Stimulated activated CD4-positive, alpha-beta T cell treated with anti-CD3 and anti-CD28 coated beads, Interleukin-15, amount 100 ng/mL, for 1 hour (primary cell): ENCODE measurements at places on chromosomes 5 and 9.

DNA sequence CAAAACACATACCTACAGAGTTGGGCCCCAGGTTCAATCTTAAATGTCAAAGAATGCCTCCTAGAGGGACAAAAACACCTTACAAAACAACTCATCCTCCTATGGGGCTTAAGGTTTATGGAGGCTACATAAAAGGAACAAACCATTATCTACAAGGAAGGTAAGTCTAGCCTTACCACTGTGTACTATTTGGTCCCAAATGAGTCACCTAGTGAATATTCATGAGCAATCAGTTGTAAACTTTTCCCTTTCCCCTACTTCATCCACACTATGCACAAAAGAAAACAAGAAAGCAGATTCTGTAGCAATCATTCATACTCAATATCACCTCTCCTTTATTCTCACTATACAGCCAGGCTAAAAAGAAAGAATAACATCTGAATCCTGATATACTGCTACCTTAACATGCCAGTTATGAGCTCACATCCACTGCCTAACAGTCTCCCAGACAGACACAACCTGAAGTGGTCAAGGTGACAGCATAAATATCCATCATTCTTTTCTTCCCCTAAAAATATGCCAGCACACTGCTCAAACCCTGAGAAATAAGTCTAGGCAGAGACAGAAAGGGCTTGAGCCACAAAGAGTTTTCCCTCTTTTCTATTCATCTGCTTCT, 6.2 kb downstream of the OXCT1 start:
- DNase-seq = no peak

GRCh38 chr5:143614831-143615230, 197.1 kb upstream of the HMHB1 start:
- no peak for DNase-seq

GRCh38 chr5:142098931-142099330, 9.6 kb upstream of the NDFIP1 start:
- DNase-seq = no peak

- DNase-seq = no peak
These were observed 14.3 kb upstream of the MGAT1 start for GRCh38 chr5:180816608-180817534.

GRCh38 chr9:33374634-33375237, 27.6 kb downstream of the AQP7 start:
- DNase-seq = peak; percentile 24

- no peak for DNase-seq
These were observed 1708.8 kb upstream of the C9orf72 start for GRCh38 chr9:29282121-29282520.

DNA sequence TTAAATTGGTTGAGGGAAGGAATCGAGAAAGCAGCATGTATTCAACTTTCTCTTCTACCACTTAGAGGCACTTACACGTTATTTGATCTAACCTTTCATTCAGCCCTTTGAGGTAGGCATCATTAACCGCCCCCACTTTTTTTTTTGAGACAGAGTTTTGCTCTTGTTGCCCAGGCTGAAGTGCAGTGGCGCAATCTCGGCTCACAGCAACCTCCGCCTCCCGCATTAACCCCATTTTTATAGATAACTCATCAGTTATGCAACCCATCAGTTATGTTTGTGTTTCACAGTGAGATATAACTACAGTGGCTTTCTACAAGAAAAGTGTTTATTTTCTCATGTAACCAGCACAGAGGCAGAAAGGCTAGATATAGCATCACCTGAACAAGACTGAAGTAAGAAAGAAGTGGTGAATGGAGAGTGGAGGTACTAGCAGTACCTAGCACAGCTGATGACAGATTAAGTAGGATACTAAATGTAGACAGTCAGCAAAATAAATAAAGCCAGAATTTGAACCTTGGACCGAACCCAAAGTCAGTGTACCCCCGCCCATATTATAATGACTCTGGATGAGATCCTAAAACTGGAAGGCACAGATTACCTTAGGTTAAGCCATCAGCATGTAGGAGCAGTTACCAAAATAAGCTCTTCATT, 91.2 kb downstream of the PJA2 start:
- DNase-seq = no peak

- no peak for DNase-seq
These were observed 89.3 kb upstream of the DMRT1 start for GRCh38 chr9:752201-752600.

DNA sequence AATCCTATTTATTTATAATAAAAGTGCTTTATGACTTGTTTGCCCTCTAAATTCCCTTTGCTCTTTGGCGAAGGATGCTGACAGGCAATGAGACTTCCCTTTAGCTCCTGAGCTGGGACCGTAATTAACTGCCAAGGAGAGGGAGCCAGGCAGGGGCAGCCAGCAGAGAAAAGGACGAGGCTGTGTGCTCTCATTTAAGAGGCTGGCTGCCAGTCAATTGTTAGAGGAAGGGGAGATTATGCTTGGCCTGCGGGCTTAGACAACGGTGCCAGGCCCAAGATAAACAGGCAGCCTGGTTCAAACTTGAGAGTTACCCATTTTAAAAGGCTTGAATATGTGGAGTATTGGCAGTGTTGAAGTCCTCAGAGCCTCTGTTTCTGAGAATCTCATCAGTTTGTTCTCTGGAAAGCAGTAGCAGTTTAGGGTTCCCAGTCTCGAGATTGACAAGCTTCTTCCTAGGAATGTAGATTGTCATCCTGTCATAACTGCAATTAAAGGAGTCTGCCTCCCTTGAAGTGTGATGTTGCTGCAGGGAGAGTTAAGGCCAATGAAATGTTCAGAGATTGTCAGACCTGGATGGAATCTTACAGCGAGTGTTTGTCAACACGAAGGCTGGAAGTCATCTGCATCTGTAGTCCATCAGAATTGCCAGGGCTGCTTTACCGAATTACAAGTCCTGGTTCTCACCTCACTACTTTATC, 113.2 kb downstream of the JAKMIP2 start:
- DNase-seq = no peak

GRCh38 chr5:68222310-68222709, 6.8 kb downstream of the PIK3R1 start:
- no peak for DNase-seq

DNA sequence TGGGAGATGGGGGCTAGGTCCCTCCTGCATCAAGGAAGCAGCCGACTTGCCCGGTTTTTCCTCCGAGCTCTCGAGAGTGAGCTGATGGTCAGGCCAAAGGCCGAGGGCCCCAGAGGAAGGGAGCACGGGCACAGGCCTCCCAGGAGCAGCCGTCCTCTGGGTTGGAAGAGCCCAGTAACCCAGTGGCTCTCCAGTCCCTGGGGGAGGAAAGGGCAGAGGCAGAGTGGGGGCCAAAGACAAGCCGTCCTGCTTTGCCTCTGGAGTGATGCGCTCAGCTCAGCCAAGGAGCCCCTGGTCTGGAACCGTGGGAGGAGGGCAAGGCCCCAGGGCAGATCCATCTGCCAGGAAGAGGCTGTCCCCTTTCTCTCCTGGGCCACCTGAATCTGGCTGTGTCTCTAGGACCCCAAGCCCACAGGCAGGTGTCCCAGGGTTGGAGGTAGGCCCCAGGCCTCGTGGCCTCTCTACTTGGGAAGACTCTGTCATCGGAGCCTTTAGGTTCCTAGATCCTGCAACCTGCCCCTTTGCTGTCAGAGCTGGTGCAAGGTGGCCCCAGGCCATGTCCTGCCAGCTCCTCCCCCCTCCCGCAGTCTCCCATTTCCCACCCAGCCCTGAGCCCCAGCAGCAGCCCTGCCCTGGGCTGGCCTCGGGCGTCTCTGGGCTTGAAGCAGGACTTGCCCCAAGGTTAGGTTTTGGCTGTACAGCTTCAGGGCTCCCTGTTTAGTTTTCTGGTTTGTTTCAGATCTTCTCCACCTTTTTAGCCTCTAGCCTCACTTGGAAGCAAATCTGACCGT, 224.1 kb downstream of the CACNA1B start:
- no peak for DNase-seq

GRCh38 chr5:73067213-73067612, 53.2 kb upstream of the TMEM171 start:
- no peak for DNase-seq

- DNase-seq = no peak
These were observed 40.3 kb downstream of the ADAM19 start for GRCh38 chr5:157535042-157535865.

DNA sequence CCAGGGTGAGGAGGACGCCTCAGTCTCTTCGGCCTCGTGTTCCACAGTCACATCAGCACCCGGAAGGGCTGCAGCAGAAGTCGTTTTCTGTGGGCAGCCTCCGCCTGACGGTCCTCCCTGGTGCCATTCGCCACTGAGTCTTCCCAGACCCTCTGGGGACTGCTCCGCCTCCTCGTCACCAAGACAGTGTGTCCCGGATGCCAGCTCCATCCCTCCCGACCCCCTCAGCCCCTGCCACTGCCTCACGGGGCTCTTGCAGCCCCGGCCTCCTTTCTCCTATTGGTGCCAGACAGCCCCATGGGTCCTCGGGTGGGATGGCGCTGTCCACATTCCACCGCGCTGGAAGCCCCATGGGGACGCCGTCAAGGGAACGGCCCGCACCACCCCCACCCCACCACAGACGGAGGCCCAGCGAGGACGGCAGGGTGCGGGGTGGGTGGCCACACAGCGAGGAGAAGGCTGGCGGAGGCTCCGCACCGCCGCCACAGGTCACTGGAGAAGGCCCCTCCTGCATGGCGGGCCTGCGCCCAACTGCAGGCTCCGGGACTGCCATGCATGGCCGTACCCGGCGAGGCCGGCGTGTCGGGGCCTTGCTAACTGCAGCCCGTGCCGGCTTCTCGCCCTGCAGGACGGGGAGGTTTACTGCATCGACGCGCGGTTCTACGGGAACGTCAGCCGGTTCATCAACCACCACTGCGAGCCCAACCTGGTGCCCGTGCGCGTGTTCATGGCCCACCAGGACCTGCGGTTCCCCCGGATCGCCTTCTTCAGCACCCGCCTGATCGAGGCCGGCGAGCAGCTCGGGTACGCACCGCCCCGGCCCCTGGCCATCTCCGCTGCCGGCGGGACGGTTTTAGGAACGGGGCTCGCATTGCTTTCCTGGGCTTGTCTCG, 43.6 kb upstream of the CACNA1B start:
- DNase-seq = no peak

DNA sequence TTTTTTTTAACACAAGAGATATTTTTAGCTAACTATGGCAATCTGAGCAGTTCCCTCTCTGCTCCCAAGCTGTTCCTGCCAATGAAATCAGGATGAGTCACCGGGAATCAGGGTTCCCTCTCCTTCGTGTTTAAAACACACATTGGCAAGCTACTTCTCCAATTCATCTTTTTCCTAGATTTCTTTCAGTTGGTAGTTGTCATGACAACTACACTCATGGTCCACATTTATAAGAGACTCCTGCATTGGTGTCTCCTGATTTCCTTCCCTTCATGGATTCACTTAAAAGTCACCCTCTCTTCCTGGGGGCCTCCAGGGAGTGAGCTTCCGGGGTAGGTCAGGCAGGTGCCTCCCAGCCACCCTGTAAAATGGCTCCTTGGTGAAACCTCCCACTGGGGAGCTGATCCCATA, 72.3 kb upstream of the NIPAL4 start:
- DNase-seq = no peak

GRCh38 chr5:15807871-15808270, 307.9 kb downstream of the FBXL7 start:
- no peak for DNase-seq

GRCh38 chr5:54570916-54571315, 53.4 kb downstream of the SNX18 start:
- no peak for DNase-seq

DNA sequence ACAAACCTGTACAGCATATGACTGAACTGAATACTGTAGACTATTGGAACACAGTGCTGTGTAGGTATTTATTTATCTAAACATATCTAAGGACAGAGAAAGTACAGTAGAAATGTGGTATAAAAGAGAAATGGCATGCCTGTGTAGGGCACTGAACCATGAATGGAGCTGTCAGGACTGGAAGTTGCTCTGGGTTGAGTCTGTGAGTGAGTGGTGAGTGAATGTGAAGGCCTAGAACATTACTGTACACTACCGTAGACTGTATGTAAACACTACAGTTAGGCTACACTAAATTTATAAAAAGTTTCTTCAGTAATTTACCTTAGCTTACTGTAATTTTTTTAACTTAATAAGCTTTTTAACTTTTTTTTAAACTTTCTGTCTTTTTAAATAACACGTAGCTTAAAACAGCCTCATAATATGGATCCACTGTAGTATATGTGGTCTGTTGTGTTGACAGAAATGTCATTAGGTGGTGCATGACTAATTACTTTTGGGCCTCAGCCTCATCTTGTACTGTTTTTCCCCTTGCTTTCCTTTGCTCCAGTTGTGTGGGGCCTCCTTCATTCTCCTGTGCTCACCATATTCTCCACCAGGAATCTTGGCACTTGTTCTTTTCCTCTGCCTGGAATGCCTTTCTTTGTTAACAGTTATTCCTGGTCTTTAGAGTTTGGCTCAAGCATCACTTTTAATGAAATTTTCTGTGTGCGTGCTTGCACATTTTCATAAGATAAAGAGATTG, 8.8 kb downstream of the SPIN1 start:
- no peak for DNase-seq

GRCh38 chr5:1778138-1779020, 21.3 kb downstream of the MRPL36 start:
- DNase-seq = no peak

DNA sequence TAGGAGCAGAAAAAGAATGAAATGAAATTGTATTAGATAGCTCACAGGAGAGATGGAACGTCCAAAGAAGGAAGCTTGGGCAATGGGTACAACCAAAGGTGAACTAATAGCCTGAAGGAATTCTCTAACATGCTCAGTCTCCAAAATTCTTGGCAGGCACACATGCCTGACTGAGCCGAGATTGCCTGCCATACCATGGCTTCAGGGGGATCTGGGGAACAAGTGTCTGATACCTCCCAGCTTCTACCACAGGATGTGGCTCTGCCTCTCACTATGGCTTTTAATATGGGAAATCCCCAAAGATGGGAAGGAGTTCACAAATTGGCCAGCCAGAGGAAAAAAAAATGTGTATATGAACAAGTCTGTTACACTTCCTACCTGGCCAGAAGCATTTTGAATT, 3.6 kb upstream of the PALM2AKAP2 start:
- DNase-seq = no peak

DNA sequence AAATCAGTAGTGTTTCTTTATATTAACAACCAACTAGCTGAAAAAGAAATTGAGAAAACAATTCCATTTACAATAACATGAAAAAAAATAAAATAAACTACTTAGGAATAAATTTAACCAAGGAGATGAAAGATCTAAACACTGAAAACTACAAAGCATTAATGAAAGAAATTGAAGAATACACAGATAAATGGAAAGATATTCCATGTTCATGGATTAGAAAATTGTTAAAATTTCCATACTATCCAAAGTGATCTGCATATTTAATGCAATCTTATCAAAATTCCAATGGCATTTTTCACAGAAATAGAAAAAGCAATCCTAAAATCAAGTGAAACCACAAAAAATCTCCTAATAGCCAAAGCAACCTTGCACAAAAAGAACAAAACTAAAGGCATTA, 320.2 kb upstream of the GRAMD2B start:
- no peak for DNase-seq

- DNase-seq = no peak
These were observed 11.4 kb downstream of the SHB start for GRCh38 chr9:38057416-38058195.

- no peak for DNase-seq
These were observed 42.2 kb downstream of the PTTG1 start for GRCh38 chr5:160463740-160464465.

- no peak for DNase-seq
These were observed 222.6 kb downstream of the MEF2C start for GRCh38 chr5:88660264-88660946.

GRCh38 chr9:110579862-110580219, 300 bp upstream of the SVEP1 start:
- DNase-seq = no peak

GRCh38 chr9:15834541-15834940, 281.7 kb downstream of the CCDC171 start:
- no peak for DNase-seq
